ENCODE measurements at places on chromosomes 3 and 15. TPM values are rescaled to one million over a fixed set of nuclear protein-coding genes. Genes with fewer than 3 reads are reported as not detected.

The SIDT1 gene
- 48.3 TPM for total RNA-seq

- DNase-seq = no peak
These were observed 75.5 kb downstream of the EBLN2 start for GRCh38 chr3:73136941-73137340.

DNA sequence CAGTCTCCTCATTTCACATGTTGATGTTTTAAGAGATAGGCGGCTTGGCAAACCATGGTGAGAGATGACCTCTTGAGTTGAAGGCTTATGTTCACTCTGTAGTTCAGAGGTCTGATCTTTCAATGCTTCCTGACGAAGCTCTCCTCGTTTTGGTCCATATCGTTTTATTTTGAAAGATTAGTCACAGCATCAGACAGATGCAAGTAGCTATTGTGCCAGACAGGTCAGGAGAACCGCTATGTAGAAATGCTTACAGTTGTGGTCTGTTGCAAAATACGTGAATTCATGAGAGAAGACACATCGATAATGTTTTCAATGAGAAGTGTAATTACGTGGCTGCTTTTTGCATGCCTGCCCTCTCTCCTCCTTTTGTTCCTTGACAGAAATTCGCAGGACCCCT is 47.5 kb downstream of the CHL1 start:
- no peak for DNase-seq

- no peak for DNase-seq
These were observed 532.2 kb downstream of the ROBO2 start for GRCh38 chr3:77571971-77572715.

DNA sequence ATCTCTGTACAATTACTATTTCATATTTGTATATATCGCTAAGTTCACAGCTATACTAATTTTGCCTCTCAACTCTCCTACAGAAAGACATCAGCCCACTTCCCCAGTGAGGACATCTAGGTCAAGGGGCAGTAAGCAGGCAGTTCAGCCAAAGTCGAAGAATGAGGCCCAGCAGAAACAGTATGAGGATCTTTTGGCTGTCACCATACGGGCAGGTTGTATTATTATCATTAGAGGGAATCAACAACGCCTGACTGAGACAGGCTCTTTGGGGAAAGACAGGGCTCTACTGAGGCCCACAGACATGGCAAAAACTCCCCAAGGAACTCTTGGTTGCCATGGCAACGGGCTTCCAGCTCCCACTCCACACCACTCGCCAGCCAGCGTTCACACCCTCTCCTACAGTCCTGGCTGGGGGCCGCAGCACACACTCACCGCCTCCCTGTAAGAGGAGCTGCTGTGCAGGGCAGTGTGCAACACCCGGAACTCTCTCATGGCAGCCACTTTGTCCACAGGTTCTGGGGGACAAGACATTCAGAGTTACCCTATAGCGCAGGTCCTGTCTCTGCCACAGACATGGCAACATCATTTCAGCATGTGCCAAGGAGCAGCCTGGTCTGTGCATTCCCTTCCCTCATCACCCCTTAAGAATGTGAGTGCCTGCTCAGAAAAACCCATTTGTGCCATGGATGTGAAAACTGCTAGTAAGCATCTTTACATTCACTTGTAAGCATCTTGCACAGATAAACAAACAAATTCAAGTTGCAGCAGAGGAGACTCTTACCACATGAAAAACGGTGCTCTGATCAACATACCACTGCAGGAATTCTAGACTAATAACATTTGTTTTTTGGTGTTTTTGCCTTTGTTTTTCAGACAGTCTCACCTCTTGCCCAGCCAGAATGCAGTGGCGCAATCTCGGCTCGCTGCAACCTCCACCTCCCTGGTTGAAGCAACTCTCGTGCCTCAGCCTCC is 8.8 kb downstream of the UBL7 start:
- peak; percentile 9 for DNase-seq

The C3orf49 gene
- not detected for total RNA-seq

- no peak for DNase-seq
These were observed 11.8 kb downstream of the INO80 start for GRCh38 chr15:41104234-41104633.

GRCh38 chr15:66800584-66801235 is 98.7 kb downstream of the SMAD6 start:
- DNase-seq = no peak

Data from activated naive CD8-positive, alpha-beta T cell treated with anti-CD3 and anti-CD28 coated beads, Interleukin-2, amount 10 ng/mL, durations not matched to agents 7 days and 5 days (primary cell).